ENCODE measurements at places on chromosomes 11 and 22. TPM values are rescaled to one million over a fixed set of nuclear protein-coding genes. Genes with fewer than 3 reads are reported as not detected.

LUZP2 gene
- total RNA-seq: not detected

AMPD3 gene
- 1.3 TPM for total RNA-seq

TRIM49 gene
- not detected for total RNA-seq

DNA sequence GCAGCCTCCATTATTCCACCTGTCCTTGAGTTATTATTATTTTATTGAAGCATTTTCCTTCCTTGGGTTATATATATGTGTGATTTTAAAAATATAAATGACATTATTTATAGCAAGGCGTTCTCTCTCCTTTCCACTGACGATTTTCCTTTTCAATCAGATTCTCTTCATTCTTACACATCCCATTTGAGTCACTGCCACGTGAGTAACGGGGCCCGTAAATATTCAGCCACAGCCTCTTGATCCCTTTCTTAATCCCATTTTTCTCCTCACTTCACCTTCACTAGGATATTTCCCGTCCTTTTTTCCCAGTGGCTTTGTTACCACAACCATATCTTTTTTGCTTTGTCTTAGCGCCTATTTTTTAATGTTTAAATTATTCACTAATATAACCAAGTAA, 396.2 kb downstream of the NTM start:
- no peak for DNase-seq

- DNase-seq: no peak
Measured at GRCh38 chr22:44992166-44992565, 17.6 kb downstream of the PHF21B start.

DNA sequence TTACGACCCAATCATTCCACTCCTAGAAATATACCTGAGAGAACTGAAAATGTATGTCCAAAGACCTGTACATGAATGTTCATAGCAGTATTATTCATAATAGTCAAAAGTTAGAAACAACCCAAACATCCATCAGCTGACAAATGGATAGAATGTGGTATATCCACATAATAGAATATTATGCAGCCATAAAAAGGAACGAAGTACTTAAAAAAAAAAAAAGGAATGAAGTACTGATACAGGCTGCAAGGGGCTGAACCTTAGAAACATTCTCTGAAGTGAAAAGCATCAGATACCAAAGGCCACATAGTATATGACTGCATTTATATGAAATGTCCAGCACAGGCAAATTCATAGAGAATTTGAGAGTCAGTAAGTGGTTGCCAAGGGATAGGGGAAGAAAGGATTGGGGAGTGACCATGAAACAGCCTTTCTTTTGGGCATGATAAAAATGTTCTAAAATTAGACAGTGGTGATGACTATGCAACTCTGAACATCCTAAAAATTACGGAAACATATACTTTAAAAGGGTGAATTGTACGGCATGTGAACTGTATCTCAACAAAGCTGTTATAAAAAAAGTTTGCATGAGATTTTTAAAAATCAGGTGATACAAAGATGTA, 1.8 kb downstream of the TPST2 start:
- no peak for DNase-seq

Measured in dermis microvascular lymphatic vessel endothelial cell (primary cell).